ENCODE measurements at places on chromosomes 12 and 14.

DNA sequence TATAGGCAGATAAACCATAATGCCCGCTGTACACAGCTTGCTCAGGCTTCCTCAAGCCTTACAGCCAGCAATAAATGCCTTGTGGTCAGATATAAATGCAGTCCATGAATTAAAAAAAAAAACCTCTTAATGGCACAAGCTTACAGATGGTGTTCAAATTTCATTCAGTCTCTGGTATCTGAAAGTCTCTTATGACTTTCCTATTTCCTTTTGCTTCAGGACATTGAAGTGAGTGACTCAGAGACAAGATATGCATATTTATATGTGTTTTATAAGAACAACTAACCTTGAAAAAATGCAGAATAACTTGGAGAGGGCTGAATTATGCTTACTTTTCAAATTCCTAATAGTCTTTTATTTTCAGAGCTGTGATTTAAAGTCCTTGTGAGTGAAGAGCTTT lies 426.9 kb upstream of the MIS18BP1 start:
- no peak for DNase-seq

DNA sequence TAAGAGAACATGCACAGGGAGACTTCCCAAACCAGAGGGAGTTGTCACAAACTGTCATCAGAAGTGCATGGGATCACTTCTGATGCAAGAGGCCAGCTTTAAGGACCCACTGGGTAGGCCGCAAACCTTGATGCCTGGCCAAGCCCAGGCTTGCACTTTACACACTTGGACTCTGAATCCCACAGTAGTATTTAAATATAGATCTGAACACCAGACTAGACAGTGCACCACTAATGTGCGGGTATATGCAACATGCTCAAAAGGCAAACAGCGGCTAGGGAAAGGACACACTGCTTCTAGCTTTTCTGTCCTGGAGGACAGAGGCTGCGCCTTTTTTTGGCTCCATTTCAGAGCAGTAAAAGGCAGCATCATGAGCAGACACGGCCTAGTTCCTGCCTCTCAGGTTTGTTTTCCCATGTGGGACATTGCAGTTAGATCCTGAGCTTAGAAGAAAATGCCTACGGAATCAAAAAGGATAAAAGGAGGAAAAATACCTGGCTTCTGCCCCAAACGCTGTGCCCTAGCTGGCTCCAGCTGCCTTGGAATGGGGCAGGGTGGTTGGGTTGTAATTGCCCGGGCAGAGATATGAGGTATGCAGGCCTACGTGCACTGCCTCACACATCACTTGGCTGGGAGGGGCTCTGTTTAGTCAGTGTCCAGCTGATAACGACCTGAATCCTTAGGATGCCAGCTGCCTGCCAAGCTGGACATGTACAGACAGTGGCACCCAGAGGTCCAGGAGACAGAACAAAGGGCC lies 84.5 kb upstream of the EGLN3 start:
- DNase-seq = no peak

DNA sequence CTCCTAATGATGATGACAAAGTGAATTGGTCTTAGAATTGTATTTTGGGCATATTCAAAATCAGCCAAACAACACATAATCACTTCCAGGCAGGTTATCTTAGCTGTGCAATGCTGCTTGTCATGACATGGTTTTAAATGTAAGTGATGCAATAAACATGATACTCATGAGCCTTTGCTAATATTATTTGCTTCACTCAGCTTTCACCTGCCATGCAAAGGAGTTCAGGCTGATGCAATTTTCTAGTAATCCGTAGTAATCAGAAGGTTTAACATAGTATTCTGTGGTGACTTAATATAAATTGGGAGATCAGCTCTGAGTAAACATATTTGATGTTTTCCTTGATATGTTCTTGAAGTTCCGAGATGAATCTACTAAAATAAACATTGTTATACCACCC lies 29.1 kb downstream of the TMEM260 start:
- no peak for DNase-seq

GRCh38 chr12:98492580-98493140 lies 22.7 kb upstream of the TMPO start:
- no peak for DNase-seq

- no peak for DNase-seq
Observed at GRCh38 chr12:78388461-78388860, 476.1 kb upstream of the SYT1 start.

GRCh38 chr12:124481772-124482566 lies 85.4 kb downstream of the NCOR2 start:
- DNase-seq = no peak

- DNase-seq = no peak
Observed at GRCh38 chr12:131395971-131396573, 314.8 kb upstream of the SFSWAP start.

DNA sequence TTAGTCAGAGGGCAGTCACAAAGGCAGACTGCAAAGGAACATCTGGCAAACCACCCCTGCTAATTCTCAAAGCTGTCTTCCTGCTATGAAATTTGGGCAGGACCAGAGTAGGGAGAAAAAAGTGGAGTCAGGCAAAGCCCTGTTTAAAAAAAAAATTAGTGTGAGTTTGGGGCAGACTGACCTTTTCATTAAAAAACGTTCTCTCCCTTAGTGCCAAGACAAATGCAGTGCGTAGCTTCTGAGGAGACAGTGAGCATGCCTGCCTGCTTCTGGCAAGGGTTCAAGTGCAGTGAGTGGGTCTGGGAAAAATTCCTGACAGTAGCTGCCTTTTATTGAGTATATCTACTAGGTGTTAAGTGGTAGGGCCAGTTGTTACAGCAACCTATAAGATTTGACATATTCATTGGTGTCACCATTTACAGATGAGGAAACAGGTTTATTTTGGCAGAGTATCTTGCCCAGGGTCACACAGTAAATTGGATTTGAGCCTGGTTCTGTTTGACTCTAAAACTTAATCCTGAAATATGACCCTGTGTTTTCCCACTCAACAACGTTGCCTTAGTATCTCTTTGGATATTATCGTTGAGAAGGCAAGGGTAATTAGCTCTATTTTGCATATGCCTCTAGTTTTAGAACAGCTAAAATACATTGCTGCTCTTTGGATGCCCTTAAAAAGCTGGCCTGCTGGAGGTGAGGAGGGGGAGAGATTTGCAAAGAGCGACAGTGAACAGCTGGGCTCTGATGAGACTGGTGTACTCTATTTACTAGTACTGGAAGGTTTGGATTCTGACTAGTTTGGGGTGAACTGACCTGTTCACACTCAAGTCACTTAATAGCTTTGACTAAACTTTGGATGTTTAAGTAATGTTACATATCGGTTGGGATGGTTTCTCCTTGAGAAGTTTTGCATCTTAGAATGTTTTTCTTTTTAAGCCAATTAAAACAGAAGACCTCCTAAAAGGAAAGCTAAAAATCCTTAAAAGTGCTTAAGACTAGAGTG lies 72.8 kb downstream of the PAPOLA start:
- DNase-seq = no peak

DNA sequence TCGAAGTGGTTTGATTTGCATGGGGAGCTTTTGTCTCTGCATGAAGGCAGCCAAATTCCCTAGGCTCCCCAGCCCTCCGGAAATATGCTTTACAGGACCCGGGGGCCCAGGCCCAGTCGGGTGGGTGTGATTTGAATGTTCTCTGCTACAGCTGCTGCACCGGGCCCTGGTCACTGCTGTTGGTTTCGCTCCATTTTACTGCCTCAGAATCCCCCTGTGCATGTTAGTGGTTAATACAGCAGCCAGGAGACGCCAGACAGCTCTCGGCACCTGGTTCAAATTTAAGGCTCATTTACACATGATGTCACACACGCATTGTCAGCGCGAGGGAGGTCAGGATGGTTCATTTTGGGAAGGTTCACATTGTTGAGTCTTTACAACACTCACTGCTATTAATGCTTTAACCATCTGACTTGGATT lies 99.6 kb downstream of the SLC38A6 start:
- DNase-seq = no peak

GRCh38 chr12:26204612-26205289 lies 9.4 kb downstream of the SSPN start:
- DNase-seq = no peak

GRCh38 chr14:38412654-38413053 lies 156.8 kb upstream of the CLEC14A start:
- no peak for DNase-seq

- DNase-seq = no peak
Observed at GRCh38 chr12:26452511-26452910, 257.1 kb downstream of the SSPN start.

- no peak for DNase-seq
Observed at GRCh38 chr12:108772891-108773797, 41.8 kb upstream of the CORO1C start.

DNA sequence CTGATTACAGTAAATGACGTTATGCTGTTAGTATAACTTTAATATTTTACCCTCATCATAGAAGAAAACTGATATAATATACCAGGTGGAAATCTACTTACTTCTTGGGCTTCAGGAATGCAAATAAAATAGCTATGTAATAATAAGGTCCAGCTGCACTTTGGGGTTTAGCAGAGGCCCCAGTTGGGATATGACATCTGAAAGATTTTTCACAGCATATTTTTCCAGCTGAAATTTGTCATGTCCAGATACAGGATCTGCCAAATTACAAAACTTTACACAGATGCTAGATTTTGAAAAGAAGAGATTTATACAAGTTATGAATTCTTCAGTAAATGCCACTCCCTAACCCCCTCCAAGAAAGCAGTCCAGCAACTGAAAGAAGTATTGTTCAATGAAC lies 29.2 kb upstream of the DCN start:
- DNase-seq = no peak

GRCh38 chr14:52312931-52313355 lies 1.2 kb upstream of the PTGER2 start:
- DNase-seq = no peak

- DNase-seq = no peak
Observed at GRCh38 chr14:68935761-68936214, 43.3 kb downstream of the ACTN1 start.

GRCh38 chr14:52443506-52443905 lies 108.8 kb downstream of the TXNDC16 start:
- no peak for DNase-seq

GRCh38 chr12:49969027-49969426 lies 3.7 kb upstream of the AQP6 start:
- DNase-seq = no peak

DNA sequence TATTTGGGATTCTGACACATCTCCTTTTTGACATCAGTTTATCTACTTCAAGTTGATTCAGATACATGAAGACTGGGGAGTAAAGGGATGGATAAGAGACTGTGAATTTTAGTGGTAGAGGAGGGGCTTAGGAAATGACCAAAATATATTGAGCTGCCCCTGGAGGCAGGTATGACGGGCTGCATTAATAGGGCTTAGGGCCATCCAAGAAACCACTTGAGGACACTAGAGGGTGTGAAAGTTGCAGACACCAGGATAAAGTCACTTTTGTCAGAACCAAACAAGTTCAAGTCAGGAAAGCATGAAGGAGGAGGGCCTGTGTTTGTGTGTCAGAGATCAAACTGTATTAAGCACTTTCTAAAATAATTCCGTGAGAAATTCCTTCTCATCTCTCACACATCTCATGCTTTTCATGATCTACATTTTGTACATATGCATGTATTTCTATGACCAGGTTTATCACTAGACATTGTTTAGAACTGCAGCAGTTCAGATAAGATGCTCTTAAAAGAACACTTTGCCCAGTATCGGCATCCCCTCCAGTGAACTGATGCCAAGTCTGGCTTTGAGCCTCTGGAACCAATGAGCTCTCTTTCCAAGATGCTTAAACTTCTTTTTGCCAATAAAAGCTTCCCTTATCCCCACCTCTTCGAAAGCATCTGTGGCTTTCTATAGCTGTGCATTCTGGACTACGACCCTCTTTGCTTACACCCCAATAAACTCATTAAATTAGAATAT lies 136.9 kb downstream of the SLC38A1 start:
- DNase-seq = no peak

- no peak for DNase-seq
Observed at GRCh38 chr14:43042408-43042807, 1435.7 kb downstream of the LRFN5 start.

- no peak for DNase-seq
Observed at GRCh38 chr12:120138366-120138765, 21.8 kb upstream of the RAB35 start.

DNA sequence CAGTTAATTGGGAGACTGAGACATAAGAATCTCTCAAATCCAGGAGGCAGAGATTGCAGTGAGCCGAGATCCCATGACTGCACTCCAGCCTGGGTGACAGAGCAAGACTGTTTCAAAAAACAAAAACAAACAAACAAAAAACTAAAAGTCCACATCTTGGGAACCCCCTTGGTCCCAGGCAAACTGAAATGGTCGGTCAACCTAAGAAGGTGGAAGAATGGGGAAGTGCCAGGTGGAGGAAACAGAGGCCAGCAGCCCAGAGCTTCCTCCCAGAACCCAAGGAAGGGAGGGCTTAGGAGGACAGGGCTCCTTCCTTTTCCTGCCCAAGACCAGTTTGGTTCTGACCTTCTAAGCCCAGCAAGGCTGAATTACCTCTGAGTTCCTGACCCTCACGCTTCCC lies 121.0 kb upstream of the FUT8 start:
- no peak for DNase-seq

DNA sequence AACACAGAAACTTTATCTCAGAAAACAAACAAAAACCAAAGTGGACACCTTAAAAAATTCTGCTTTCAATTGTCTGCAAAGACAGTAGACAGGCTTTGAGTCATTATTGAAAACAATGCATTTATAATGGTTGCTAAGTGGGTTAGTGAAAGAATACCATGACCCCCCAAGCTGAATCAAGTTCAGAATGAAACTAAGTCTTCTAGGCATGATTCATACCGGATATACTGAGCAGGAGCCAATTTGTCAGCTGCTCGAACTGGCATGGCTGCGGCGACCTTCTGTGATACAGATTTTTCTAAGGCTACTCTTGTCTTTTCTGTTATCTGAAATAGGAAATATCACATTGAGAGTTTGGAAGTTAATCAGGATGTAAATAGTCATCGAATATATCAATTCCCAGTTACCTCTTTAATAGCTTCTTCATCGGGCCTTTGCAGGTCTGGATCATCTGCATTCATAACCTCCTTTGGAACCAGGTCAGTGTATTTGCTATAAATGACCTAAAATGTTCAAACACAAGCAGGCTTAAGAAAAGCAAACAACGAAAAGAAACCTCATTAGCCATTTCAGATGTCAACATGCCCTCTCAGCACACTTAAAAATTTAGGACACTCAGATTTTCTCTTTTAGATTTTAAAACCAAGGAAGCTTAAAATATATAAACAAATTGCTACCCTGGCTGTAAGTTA lies 22.3 kb downstream of the SNW1 start:
- no peak for DNase-seq

GRCh38 chr12:125284945-125285685 lies 219.9 kb downstream of the AACS start:
- no peak for DNase-seq

DNA sequence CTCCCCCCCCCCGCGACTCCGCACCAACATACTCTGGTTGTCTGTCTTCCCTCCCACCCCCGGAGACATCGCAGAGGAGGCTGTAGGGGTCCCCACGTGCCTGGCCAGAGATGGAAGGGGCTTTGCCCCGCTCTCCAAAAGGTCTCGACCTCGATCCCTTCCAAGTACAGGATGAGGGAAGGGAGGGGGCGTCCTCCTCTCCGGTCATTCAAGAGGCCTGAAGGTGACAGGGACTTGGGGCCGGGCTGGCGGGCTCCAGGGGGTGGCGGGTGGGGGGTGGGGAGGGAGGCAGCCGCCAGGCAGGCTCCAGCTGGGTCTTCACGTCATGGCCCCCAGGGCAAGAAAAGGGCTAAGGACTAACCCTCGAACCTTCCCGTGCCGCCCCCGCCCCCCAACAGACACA lies 15.1 kb downstream of the TBX3 start:
- no peak for DNase-seq

All from stimulated activated CD8-positive, alpha-beta memory T cell treated with anti-CD3 and anti-CD28 coated beads, Interleukin-7, amount 100 ng/mL, for 4 hours (primary cell).